Globus pallidus (tissue), 1 donor: ENCODE measurements at places on chromosomes 4 and X.

DNA sequence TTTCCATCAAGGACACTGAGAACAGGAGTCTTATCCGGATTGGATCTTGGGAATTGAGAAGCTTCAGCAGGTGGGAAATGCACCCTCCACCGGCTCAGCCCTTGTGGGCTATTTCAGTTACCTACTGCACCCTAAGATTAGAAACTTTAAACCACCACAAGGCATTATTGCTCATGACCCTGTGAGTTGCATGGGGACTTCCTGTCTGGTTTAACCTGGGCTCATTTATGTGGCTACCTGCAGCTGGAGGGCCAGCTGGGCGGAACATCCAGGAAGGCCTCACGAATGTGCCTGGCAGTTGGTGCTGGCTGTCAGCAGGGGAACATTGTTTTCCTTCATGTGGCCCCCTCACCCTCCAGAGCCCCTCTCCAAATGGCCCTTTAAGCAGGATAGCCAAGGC, 164.1 kb downstream of the DEFB131A start:
- DNase-seq = no peak

- DNase-seq = no peak
Measured at GRCh38 chrX:23919706-23920320, 12.0 kb downstream of the CXorf58 start.

DNA sequence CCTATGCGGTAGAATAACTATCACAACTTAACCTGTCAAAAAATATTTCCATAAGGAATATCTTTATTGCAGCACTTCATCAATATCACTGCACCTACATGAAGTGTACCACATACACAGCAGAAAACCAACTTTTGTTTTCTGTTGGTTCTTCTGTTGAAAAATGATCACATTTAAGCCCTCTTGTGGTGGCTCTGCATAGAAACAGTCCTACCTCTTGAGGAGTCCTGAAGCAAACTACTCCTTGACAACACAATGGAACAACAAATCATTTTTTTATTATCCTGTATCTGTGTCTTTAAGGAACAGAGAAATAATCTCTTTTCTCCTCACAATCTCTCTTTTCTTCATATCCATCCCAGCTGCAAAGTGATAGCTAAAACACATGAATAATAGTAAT, 39.8 kb upstream of the ATOH1 start:
- DNase-seq = no peak

GRCh38 chrX:109936114-109936513, 66.8 kb upstream of the TMEM164 start:
- DNase-seq = no peak

DNA sequence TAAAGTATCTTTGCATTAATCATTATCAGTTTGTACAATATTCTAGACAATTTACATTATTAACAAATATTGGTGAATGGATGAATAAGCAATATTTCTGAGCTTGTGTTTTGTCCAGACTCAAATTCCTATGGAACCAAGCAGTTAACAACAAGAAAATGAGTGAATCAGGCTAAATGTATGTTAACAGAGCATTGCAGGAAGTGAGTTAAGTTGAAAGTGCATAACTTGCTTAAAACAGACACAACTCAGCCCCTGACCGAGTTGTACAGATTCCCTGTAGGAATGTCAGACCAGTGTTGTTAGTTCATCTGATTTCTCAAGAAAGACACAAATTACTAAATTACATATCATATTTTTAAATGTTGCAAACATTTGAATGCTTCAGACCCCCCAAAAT, 23.7 kb upstream of the CSN1S1 start:
- no peak for DNase-seq

DNA sequence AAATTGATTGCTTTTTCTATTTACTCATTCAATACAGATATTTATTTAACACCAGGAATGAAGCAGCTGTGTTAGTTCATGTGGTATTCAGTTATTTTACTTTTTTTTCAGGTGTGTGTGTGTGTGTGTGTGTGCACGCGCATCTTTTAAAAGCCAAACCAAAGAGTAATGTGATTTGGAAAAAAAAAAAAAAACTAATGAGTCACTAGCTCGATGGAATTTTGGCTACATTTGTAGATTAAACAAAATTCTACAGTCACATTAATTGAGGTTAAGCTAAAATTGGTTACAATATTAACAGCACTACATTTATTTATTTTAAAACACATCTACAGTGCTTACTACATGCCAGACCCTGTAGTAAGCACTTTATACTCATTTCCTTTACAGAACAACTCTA, 66.8 kb downstream of the HHIP start:
- no peak for DNase-seq

DNA sequence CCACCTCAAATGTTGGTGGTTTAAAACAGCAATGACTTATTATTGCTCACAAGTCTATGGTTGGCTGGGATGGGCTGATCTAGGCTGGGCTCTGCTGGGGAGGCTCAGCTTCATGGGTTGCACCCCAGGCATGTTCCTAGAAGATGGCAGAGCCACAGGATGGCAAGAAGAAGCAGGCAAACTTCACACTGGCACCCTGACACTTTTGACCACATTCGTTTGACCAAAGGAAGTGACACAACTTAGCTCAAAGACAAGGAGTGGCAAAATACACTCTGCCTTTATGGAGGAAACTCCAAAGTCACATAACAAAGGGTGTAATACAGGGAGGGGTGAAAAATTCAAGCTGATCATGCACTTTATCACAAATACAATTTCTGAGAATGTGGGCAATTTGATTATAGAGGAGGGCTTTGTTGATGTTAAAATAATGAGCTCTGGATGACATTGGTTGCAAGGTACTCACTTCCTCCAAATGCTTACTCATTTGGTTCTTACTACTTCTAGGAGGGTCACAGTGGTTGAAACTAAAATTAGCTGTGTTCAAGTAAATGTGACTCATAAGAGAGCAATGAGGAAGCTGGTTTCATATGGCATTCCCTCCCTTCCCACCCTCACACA, 249.2 kb upstream of the RPS6KA3 start:
- no peak for DNase-seq

GRCh38 chrX:45385757-45386156, 185.1 kb upstream of the DIPK2B start:
- DNase-seq = no peak

DNA sequence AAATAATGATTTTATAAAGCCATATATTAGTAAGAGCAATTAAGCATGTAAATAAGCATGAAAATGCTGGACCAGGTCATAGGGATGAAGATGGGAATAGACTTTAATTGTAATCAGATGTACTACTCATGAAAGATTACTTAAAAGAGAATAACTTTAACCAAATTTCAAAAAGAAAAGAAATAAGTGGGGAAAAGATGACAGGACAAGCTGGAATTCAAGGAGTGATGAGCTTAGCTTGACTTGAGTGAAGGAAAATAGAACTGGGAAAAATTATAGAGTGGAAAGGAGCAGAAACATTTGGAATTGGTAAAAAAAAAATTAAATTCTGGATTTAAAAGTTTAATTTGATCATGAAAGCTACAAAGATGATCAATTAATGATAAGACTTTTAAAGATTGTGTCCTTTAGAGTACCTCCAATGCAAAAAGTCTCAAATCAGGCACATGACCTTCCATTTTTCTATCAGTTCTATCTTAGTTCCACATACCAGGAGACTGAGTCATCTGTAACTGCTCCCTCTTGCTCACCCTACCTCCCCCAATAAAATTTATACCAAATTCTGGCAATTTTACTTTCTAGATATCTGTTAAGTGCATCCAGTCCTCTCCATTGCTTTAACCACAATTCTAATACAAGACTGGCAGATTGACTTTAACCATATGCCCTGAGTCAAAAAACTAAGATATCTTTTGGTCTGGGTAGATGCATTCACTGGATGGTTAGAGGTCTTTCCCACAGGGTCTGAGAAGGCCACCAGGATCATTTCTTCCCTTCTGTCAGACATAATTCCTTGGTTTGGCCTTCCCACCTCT, 56.4 kb upstream of the SLIT2 start:
- no peak for DNase-seq

GRCh38 chrX:105973387-105973739, 65.2 kb downstream of the SERPINA7 start:
- no peak for DNase-seq
